Foreskin melanocyte (primary cell): ENCODE measurements at places on chromosomes 12 and 14.

DNA sequence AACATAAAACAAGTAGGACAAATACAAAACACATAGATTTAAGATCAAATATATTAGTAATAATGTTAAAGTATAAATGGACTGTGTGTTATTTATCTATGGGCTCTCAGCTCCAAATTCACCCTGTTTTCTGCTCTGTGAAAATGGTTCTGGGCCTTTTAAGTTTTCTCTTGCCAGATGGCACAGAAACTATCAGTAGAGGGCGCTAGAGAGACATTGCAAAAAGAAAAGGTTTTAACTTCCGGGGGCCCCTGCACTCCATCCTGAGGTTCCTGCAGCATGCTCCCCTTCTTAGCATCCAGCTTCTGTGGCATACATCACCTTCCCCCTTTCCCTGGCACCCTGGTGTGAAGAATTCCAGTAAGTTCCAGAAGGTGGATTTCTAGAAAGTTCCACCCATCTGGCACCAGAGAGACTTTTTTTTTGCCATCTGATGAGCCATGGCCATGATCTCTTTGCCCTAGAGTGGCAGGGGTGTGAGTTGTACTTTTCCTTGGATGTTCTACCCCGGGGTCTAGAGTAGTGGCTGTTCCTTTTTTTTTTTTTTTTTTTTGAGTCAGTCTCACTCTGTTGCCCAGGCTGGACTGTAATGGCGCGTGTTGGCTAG, 29.3 kb downstream of the ZCRB1 start:
- peak; percentile 10 for DNase-seq

DNA sequence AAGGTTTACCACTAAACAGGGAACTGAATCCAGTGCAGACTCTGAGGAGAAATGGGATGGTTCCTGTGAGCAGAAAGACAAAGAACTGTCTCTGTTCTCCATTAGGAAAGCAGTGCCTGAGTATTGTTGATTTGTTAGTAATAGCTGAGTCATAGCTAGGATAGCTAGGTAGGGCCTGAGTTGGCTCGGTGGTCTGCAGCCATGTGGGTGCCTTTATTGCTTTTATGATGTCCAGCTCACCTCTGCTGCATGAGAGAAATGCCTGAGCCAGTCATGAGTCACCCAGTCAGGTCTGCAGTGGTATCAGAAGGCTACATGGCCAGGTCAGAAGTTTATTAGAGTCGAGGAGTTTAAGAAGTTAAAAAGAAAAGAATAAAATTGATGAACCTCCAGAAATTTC, 24.2 kb downstream of the TRHDE start:
- DNase-seq, result no peak

DNA sequence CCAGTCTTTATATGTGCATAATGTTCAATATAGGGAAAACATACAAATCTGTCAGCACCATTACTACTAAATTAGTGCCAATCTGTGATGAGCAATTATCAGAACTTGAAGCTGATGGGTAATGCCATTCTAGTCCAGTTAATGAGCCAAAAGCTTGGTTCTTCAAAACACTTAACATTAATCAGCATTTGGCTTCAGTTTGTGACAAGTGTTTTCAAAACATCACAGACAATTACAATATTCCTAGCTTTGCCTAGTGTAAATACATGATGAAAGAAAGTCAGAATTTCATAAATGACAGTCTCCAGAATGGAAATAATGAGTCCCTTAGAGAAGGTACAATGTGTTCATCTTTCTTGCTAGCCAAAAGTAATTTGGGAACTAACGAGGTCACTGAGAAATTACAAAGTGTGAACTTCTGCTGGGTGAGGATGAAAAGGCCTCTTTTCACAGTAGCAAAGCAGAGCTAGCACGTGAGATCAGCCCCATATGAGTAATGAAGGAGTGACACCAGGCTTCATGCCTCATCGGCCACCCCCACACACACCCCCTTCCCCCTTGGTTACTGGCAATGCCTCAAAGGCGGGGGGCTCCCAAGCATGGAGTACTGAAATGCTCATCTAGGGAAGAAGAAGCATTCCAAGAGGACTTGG, 180.6 kb upstream of the EEA1 start:
- DNase-seq, result peak; percentile 74

GRCh38 chr12:127260999-127261398, 1006.0 kb upstream of the TMEM132C start:
- DNase-seq, result no peak

GRCh38 chr12:75568393-75568792, 57.0 kb upstream of the KRR1 start:
- DNase-seq, result peak; percentile 42

DNA sequence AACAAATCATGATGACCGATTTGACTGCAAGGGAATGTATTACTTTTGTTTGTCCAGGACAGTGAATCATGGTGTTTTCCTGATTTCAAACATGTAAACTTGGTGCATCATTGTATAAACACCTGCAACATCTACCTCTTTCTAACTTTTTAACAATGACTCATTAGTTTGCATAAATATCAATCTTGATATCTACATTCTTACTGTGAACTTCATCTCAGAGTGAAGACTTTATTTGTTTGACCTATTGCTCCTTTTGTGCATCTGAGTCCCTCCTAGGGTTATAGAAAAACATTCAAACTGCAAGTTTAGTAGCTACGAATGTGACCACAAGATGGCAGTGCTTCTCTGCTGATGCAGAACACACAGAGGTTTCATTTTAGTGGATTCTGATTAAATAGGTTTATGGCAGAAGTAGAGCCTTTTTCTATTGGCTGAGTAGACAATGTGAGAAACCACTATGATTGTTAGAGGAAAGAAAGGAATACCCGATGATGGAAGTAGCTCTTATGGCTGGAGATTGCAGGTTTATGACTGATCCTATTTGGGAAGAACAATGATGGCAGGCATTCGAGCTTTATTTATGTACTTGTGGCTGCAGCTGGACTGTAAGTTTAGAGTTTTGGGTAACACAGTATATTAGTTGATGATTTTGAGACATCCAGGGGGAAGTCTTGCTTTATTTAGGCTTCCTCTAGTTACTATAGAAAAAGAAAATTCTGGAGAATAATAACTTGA, 244.2 kb upstream of the OR4E1 start:
- DNase-seq, result peak; percentile 23

DNA sequence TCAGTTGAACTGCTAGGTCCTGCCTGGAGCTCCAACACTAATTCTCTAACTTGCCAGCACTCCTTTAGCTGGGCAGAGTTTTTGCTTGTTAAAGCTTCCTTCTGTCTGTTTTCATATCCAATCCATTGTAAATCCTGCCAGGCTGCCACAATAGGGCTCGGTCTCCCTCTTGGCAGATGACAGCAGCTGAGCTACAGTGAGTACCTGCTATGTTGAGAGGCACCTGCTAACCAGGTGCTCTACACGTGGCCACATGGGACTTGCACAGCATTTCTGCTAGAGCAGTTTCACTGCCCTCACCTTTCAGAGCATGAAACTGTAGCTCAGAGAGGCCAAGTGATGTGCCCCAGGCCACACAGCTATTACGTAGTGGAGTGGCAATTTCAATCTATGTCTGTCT, 106.6 kb upstream of the NOS1 start:
- DNase-seq, result no peak

DNA sequence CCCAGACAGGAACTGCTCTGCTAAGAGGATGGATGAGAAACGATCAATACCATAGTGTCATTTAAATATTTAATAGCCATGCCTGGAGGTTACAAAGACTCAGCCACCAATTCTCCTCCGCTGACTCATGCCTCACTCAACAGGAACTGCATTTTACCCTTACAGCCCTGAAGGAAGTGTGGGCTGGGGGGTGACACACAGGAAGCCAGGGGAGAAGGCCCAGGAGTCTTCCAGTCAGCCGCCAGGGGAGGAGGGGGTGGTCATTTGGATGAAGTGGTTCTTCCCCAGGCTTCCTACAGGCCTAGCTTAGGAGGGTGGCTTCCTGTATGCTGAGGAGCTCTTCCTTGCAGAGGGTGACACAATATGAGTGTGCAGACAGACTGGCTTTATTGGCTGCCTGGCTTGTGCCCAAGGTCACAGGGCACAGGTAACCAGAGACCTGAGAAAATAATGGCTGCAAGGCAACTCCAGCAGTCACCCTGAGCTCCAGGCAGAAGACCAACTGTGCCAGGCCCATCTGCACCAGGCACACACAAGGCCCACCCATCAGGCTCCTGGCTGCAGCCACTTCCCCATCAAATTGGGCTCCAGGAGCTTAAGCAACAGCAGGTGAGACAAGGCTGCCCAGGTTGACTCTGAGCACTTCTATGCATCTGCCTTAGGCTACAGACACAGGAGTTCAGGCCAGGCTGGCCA, 30.6 kb upstream of the RPLP0 start:
- peak; percentile 86 for DNase-seq

- no peak for DNase-seq
These were observed 805.6 kb downstream of the NRXN3 start for GRCh38 chr14:78975734-78976133.

GRCh38 chr12:32115404-32116104, 8.9 kb downstream of the BICD1 start:
- DNase-seq, result peak; percentile 79

DNA sequence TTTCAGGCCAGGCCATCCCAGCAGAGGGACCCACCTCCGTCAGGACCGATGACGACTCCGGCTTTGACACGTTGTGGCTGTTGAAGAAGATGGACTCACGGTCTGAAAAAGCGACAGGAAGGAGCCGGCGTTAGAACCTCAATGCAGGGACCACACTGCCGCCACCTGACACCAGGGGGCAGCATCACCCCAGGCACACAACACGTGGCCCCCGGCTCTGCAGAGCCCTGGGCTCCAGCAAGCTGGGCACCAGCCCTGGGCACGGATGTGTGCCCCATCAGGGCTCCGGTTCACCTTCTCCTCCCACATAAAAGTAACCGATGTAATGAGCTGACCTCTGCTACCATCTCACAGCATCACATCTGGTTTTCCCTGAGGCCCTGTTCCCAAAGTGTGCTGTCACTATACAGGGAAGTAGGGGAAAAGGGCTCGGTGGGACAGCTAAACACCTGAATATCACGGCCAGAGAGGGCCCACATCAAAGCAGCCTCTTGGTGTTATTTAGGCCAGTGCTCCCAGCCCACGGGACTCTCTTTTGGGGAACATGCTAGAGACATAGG, 29.0 kb downstream of the CHGA start:
- DNase-seq, result peak; percentile 41

DNA sequence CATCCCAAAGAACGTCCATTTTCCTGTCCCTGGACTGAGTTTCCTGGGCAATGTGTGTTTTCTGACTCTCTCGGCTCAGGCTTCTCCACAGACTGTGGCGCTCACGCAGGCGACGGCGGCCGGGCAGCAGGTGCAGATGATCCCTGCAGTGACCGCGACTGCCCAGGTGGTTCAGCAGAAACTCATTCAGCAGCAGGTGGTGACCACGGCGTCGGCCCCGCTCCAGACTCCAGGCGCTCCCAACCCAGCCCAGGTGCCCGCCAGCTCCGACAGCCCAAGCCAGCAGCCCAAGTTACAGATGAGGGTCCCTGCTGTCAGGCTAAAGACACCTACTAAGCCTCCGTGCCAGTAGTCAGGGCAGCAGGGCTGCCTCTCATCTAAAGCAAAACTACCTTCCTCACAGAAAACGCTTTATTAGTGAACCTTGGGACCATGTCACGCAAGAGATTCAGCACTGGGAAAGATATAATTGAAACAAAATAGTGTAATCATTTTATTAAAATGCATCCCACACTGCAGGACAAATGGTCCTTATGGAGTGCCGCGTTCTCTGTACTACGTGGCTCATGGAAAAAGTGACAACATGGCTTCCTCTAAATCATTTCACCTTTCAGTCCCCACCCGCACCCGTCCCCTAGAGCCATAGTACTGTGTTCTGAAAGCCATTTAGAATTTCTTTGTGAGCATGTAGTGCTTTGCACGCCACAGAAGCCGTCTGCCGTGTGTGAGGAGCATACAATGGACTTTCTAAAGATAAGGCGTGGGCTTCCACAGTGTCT, 66.6 kb downstream of the DDX51 start:
- no peak for DNase-seq

GRCh38 chr12:102533483-102534215, 53.3 kb upstream of the IGF1 start:
- no peak for DNase-seq

GRCh38 chr14:57957441-57957840, 91.5 kb upstream of the SLC35F4 start:
- no peak for DNase-seq

DNA sequence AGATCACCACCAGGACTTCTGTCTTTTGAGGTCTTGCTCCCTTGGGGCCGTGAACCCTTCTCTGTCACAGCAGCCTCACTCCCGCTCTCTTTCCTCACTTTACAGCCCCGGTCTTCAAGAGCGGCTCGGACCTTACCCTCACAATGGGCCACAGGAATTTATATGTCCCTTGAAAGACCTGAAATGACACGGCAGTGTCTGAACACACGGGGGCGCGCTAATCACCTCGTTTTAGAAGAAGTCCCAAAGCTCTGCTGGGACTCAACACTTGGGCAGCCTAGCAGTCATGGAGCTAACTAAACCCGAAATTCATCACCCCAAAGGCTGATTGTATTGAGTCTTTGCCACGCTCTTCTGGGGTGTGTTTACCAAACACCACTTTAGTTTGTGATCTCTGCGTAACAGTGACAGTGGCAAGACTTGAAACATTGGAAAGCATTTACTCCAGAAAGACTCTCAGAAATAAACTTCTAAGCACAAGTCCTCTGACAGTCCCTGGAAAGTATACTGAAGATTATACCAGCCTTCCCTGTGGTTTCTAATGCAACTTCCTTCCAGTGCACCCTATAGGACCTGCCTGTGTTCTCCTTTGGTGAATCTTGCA, 29.0 kb downstream of the SERPINA11 start:
- peak; percentile 41 for DNase-seq

DNA sequence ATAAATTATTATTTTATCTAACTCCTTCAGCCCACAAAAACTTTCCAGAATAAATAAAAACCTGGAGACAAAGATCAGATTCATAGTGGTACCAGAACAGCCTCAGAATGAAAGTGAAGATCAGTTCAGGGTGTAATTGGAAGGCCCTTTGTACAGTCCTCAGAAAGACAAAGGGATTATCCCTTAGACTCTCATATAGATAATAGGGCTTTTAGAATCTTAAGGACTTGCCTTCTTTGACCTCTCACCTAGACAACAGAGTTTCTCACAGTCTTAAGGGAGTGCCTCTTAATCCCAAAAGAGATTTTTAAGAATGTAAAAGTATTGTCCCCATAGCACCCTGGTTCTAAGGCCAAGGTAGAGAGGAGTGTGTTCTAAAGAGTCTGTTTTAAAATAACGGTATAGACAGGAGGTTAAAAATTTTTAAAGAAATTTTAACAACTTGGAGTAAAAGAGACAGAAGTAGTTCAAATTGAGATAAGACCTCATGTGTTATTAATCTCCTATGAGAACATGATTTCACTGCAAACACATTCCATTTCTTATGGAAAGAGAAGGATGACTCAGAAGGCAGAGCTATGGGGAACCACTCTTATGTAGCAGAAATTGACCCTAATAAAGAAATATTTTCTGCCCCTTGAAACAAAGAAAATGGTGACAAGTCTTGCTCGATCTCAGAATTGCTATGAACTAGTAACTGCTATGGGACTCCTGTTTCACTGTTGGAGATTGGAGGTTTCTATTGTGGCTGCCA, 24.2 kb upstream of the NOVA1 start:
- no peak for DNase-seq
